Esophagus muscularis mucosa (tissue), 4 donors: ENCODE measurements at places on chromosomes 2 and 18. TPM values are rescaled to one million over a fixed set of nuclear protein-coding genes. Genes with fewer than 3 reads are reported as not detected.
A peak's percentile ranks its signal among the peaks of the same experiment; 100 is the strongest.

Gene UGT1A8
- not detected for total RNA-seq

- H3K27me3 ChIP-seq, result no peaks in the 10 kb centered on the region
- no peak for DNase-seq
- peak overlapping the region; percentile 58 for H3K27ac ChIP-seq
- H3K4me3 ChIP-seq, result no peak overlapping the region
- no peaks in the 10 kb centered on the region for H3K36me3 ChIP-seq
Observed at GRCh38 chr2:108637304-108637669, 82.0 kb upstream of the RANBP2 start.

Gene RNU2-63P
- not detected for total RNA-seq

Gene GAREM2
- 4.0 TPM for total RNA-seq

DNA sequence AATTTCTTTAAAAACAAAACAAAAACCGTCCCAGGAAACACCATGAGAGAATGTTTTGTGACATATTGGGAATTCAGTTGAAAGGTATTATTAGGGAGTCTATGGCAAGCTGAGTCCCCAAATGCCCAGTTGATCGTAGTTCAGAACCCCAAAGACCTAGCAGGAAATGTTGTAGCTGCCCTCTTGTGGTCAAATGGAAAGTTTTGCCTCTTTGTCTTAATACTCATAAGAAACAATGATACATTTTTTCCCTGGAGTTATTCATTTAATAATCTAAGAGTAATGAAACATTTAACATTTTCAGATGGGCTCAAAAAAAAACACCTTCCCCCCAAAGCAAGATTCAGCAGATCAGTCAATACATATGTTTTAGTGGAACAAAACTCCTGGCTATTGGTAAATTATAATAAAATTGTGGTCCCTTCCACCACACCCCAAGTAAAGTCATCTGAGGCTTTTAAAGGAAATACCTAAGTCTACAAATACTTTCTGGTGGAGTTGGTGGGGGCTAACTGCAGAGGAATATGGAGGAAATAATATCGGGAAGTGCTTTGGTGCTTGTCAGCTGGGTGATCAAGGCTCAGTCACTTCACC lies 37.8 kb upstream of the EFEMP1 start:
- no peak overlapping the region for H3K4me3 ChIP-seq
- no peak overlapping the region for H3K27ac ChIP-seq
- H3K27me3 ChIP-seq, result no peaks in the 10 kb centered on the region
- no peaks in the 10 kb centered on the region for H3K4me1 ChIP-seq

- no peak for DNase-seq
- no peaks in the 10 kb centered on the region for H3K36me3 ChIP-seq
- peaks cover 100% of the 10 kb centered on the region for H3K4me1 ChIP-seq
- no peak overlapping the region for H3K4me3 ChIP-seq
- peak overlapping the region; percentile 90 for H3K27ac ChIP-seq
Observed at GRCh38 chr2:127661072-127661649, 14.2 kb downstream of the LIMS2 start.

DNA sequence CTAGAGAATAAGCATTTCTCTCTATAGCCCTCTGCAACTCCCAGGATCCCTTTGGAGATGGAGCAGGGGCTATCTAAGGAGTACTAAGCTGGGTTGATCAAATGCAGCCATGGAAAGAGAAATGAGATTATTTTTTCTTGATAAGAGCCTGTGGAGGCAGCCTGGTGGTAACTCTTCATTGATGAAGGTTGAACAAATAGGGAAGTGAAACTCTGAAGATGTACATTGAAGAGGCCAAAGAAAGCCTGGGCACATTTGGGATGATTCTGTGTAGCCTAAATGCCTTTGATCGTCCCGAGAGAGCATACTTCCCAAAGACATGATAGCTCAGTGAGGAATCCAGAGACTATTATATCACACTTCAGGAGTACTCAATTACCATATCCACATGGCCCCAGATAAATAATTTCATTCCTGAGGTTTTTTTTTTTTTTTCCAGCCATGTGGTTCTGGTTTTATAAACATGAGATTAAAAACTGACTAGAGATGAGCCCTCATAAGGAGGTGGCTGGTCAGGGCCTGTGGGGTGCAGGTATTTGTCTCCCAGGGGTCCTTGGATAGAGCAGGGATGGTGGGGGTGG lies 192.5 kb downstream of the TPGS2 start:
- peaks cover 13% of the 10 kb centered on the region for H3K4me1 ChIP-seq
- DNase-seq, result no peak
- H3K27ac ChIP-seq, result no peak overlapping the region
- H3K27me3 ChIP-seq, result no peaks in the 10 kb centered on the region
- no peaks in the 10 kb centered on the region for H3K36me3 ChIP-seq

DNA sequence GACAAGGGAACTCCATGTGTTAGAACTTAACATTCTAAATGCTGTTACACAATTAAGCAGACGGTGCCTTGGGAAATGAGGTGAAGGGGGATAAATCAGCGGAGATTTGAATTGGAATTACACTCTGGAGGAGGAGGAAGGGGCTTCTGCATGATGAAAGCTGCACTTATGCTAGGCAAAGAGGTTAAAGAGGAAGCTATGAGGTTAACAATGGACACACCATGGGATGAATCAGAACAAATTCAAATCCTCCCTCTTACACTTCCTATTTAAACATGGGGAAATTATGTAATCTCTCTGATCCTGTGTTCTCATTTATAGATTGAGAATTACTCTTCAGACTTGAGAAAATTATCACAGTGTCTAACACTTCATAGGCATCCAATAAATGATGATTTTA lies 121.5 kb upstream of the SIX2 start:
- no peak overlapping the region for H3K27ac ChIP-seq
- no peaks in the 10 kb centered on the region for H3K4me1 ChIP-seq
- H3K4me3 ChIP-seq, result no peak overlapping the region
- no peaks in the 10 kb centered on the region for H3K27me3 ChIP-seq
- DNase-seq, result no peak

Gene ZNF396
- 0.99 TPM for total RNA-seq
